ENCODE measurements at places on chromosomes 7 and 10.

GRCh38 chr10:63899673-63900300, 378.6 kb downstream of the REEP3 start:
- DNase-seq = no peak

DNA sequence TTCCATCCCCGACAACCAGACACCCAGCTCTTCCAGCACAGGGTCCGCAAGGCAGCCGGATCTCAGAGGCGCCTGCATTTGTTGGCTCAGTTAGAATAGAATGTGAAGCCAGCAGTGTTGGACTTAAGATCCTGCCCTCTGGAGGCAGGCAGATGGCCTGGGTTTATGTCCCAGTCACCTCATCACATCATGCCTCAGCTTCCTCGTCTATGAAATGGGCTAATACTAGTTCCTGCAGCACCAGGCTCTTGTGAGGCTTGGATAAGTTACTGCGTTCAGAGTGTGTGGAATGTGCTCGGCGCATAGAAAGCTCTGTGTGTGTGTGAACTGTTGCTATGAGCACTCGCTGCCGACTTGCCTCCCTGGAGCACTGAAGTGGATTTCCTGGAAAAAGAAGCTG, 202.5 kb upstream of the GPR26 start:
- DNase-seq = no peak

GRCh38 chr10:34723750-34724149, 91.3 kb downstream of the PARD3 start:
- no peak for DNase-seq

GRCh38 chr7:35252612-35253459, 1.1 kb downstream of the TBX20 start:
- no peak for DNase-seq

DNA sequence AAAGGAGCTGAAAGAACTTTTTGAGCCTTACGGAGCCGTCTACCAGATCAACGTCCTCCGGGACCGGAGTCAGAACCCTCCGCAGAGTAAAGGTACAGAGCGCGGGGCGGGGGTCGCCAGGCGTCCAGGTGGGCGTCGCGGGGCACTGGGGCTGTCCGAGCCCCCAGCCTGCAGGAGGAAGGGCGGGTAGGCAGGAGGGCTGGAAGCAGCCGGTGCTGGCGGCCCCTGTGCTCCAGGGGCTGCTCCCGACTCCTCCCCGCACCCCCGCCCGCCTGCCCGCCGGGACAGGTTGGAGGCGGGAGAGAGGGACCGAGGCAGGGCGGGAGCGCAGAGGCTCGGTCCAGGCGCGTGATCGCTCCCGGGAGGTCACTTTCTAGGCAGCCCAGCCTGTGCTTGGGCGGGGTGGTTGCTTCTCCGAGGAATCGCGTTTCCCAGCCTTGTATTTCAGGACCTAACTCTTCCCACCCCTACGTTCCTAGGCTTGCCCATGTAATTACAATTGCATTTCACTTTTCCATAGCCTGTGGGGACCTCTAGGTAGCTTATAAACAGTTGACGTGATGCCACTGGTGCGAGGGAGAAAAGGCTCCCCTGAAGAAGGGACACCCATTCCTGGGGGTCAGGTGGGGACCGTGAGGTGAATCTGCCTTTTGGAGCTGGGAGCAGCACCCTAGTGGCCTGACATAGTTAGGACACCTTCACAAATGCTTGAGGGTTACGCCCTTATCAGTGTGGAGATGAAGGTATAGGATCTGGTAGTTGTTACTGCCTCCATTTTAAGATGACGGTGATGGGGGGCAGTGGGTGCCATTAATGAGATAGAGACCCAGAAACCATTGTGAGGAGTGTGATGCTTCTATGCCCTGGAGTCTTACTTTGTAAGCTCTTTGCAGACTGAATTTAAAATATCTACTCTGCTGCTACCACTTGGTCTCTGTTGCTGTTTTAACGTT, 148.2 kb downstream of the CELF2 start:
- DNase-seq = no peak

GRCh38 chr10:13784067-13784466, 197.3 kb downstream of the PRPF18 start:
- DNase-seq = no peak

- no peak for DNase-seq
Measured at GRCh38 chr10:132700156-132701098, 85.5 kb downstream of the NKX6-2 start.

GRCh38 chr7:113722006-113722405, 196.8 kb downstream of the PPP1R3A start:
- no peak for DNase-seq

Data from activated CD8-positive, alpha-beta memory T cell treated with anti-CD3 and anti-CD28 coated beads, Interleukin-2, amount 50 U/mL, for 48 hours (primary cell).